ENCODE measurements at places on chromosomes 3 and 15.
A peak's percentile ranks its signal among the peaks of the same experiment; 100 is the strongest.

- no peak for DNase-seq
- no peak overlapping the region for H3K27ac ChIP-seq
- no peaks in the 10 kb centered on the region for H3K36me3 ChIP-seq
- H3K27me3 ChIP-seq: peaks cover 4% of the 10 kb centered on the region
Measured at GRCh38 chr3:134761213-134761612, 33.8 kb upstream of the EPHB1 start.

DNA sequence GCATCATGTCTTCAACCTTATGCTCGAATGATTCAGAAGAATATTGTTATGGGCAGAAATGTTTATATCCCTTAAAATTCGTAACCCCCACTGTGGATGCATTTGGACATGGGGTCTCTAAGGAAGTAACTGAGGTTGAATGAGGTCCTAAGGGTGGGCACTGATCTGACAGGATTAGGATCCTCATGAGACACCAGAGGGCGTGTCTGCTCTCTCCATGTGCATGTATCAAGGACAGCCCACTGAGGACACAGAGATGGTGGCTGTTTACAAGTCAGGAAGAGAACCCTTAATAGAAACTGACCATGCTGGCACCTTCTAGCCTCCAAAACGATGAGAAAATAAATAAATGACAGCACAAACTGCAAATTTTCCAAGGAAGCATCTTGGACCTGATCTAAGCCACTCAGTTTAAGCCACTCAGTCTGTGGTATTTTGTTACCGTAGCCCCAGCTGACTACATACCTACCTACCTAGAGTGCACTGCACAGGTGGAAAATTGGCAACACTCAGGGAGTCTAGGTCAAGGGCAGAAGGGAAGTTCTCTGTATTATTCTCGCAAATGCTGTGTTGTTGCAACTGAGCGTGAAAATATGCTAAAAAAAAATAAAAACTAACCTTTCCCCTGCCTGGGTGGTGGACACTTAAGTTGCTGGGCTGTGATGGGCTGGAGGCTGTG is 126.6 kb downstream of the TJP1 start:
- no peak overlapping the region for H3K27ac ChIP-seq
- peaks cover 2% of the 10 kb centered on the region for H3K27me3 ChIP-seq
- H3K36me3 ChIP-seq: no peaks in the 10 kb centered on the region
- no peak for DNase-seq
- H3K4me3 ChIP-seq: no peak overlapping the region
- no peaks in the 10 kb centered on the region for H3K4me1 ChIP-seq

DNA sequence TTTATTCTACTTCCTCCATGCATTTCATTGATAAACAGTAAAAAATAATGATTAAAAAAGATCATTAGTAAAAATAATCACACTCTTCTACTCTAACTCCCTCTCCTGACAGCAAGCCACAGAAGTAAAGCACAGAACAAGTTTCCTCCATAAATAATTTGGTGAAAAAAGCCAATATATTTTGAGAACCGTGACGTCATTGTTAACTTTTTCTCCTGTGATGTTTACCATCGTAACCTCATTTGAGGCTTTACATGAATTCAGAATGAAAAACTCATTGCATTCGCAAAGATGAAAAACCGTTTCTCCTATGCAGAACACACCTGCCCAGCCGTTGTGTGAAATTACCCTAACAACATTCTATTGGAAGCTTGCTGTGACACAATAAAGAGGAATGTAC is 120.7 kb downstream of the NSUN3 start:
- H3K27me3 ChIP-seq: peaks cover 3% of the 10 kb centered on the region
- no peak overlapping the region for H3K27ac ChIP-seq
- no peak overlapping the region for H3K4me3 ChIP-seq
- no peaks in the 10 kb centered on the region for H3K36me3 ChIP-seq
- no peak for DNase-seq
- peaks cover 13% of the 10 kb centered on the region for H3K4me1 ChIP-seq

- H3K27ac ChIP-seq: no peak overlapping the region
- H3K4me1 ChIP-seq: no peaks in the 10 kb centered on the region
- no peak overlapping the region for H3K4me3 ChIP-seq
- H3K36me3 ChIP-seq: no peaks in the 10 kb centered on the region
- DNase-seq: no peak
Measured at GRCh38 chr15:69896606-69897005, 201.1 kb downstream of the TLE3 start.

- H3K27me3 ChIP-seq: no peaks in the 10 kb centered on the region
- H3K4me1 ChIP-seq: no peaks in the 10 kb centered on the region
- H3K36me3 ChIP-seq: no peaks in the 10 kb centered on the region
- no peak overlapping the region for H3K27ac ChIP-seq
- no peak overlapping the region for H3K4me3 ChIP-seq
- DNase-seq: no peak
Measured at GRCh38 chr15:96560246-96560895, 229.9 kb downstream of the NR2F2 start.

DNA sequence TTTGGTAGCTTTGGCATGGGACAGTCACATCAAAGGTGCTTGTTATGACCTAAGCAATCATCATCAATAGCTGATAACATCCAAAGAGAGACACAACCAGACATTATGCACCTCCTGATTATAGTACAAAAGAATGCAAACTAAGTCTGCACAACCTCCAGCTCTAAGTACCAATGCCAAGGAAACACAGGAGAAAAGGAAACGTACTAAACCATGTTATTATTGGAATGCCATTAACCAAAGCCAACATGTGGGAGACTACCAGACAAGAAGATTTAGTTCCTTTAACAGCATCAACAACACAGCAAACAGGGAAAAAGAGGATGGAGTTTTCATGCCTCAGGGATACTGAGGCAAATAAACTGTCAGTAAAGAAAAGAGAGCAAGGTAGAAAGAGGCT is 61.4 kb downstream of the CD47 start:
- peaks cover 20% of the 10 kb centered on the region for H3K36me3 ChIP-seq
- no peak overlapping the region for H3K4me3 ChIP-seq
- H3K4me1 ChIP-seq: peaks cover 2% of the 10 kb centered on the region

GRCh38 chr3:71984843-71985613 is 200.1 kb upstream of the PROK2 start:
- H3K36me3 ChIP-seq: no peaks in the 10 kb centered on the region
- no peak overlapping the region for H3K27ac ChIP-seq
- no peak for DNase-seq
- H3K27me3 ChIP-seq: peaks cover 9% of the 10 kb centered on the region
- peaks cover 37% of the 10 kb centered on the region for H3K4me1 ChIP-seq
- peak overlapping the region; percentile 33 for H3K4me3 ChIP-seq

- no peaks in the 10 kb centered on the region for H3K36me3 ChIP-seq
- no peak overlapping the region for H3K27ac ChIP-seq
- H3K4me1 ChIP-seq: peaks cover 22% of the 10 kb centered on the region
- H3K27me3 ChIP-seq: peaks cover 3% of the 10 kb centered on the region
Measured at GRCh38 chr3:184788751-184789150, 23.2 kb upstream of the VPS8 start.

DNA sequence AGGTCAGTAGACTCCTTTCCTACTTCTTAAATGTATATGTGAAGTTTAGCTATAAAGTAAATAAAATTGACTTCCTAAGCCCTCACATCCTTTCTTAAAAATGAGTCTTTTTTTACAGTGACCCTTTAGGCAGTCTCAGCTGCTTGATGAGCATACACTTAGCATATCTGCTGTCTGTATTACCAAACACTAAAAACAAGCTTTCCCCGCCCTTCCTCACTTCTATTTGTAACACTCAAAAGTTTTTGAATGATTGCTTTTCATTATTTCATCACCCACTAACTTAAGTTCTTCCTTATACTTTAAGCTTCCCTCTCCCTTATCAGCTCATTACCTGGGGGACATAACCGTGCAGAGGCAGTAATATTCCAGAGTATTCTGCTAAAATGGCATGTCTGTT is 89.4 kb downstream of the PLOD2 start:
- no peaks in the 10 kb centered on the region for H3K4me1 ChIP-seq
- no peak for DNase-seq

GRCh38 chr3:138455801-138456716 is 21.6 kb downstream of the ESYT3 start:
- H3K4me1 ChIP-seq: no peaks in the 10 kb centered on the region
- no peak overlapping the region for H3K4me3 ChIP-seq

- no peaks in the 10 kb centered on the region for H3K36me3 ChIP-seq
- H3K4me1 ChIP-seq: peaks cover 11% of the 10 kb centered on the region
- peaks cover 34% of the 10 kb centered on the region for H3K27me3 ChIP-seq
- peak; percentile 73 for DNase-seq
Measured at GRCh38 chr15:80776420-80777045, 2.6 kb upstream of the CEMIP start.

DNA sequence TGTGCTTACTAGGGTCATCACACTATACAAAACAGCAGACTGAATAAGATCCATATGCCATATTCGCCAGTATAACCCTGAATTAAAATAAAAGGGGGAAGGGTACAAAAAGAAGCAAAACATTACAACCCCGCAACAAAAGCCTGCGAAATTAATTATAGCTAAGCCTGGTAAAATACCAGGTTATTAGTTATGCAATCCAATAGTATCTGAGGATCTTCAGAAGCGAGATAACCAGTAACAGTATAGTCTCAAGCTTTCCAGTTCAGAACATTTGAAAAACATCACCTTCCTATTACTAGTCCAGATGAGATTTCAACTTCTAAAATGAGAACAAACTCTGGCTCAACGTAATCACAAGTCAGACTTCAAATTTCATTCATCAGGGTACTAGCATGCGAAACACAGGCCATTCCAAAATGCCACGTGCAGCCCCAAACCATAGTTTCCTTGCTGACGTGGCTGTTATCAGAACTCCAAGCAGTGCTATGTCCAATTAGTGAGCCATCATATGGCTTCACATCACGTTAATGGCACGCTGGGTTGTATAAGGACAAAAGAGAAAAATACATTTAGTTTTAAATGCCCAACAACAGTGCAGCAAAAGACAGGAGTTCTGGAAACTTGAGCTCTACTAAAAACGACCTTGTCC is 1.1 kb downstream of the SSR3 start:
- peak overlapping the region; percentile 94 for H3K4me3 ChIP-seq
- H3K27ac ChIP-seq: peak overlapping the region; percentile 90
- H3K27me3 ChIP-seq: no peaks in the 10 kb centered on the region
- peak; percentile 16 for DNase-seq

GRCh38 chr15:41891946-41892345 is 1.9 kb downstream of the SPTBN5 start:
- H3K27ac ChIP-seq: no peak overlapping the region
- H3K36me3 ChIP-seq: no peaks in the 10 kb centered on the region
- H3K4me3 ChIP-seq: no peak overlapping the region
- DNase-seq: no peak

GRCh38 chr15:44173813-44174212 is 21.3 kb downstream of the FRMD5 start:
- H3K4me3 ChIP-seq: no peak overlapping the region
- H3K36me3 ChIP-seq: no peaks in the 10 kb centered on the region
- no peak overlapping the region for H3K27ac ChIP-seq
- H3K4me1 ChIP-seq: no peaks in the 10 kb centered on the region
- H3K27me3 ChIP-seq: peaks cover 28% of the 10 kb centered on the region

GRCh38 chr3:105495021-105495420 is 128.3 kb downstream of the ALCAM start:
- H3K4me3 ChIP-seq: no peak overlapping the region
- no peaks in the 10 kb centered on the region for H3K4me1 ChIP-seq
- H3K36me3 ChIP-seq: peaks cover 16% of the 10 kb centered on the region
- no peaks in the 10 kb centered on the region for H3K27me3 ChIP-seq
- no peak for DNase-seq

All from activated naive CD8-positive, alpha-beta T cell treated with anti-CD3 and anti-CD28 coated beads, Interleukin-2, amount 50 U/mL, for 24 hours (primary cell).